ENCODE measurements at places on chromosomes 12 and 14. TPM values are rescaled to one million over a fixed set of nuclear protein-coding genes. Genes with fewer than 3 reads are reported as not detected.

DNA sequence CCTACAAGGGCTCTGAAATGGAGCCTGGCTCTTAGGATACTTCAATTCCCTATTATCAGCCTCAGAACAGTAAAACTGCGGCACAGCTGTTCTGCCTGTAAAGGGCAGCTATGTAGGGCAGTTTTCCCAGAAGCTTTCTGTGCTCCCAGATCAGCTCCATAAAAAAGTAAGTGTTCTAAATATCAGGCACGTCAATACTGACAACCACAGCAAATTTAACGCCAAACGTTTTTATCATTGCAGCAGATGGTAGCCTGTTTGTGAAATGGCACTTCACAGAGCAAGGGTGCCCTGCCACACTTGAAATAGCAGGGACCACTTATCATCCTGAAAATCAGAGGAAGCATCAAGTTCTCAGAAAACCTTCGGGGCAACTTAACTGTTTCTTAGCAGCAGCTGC lies 54.8 kb upstream of the PTHLH start:
- peak; percentile 54 for DNase-seq

DNA sequence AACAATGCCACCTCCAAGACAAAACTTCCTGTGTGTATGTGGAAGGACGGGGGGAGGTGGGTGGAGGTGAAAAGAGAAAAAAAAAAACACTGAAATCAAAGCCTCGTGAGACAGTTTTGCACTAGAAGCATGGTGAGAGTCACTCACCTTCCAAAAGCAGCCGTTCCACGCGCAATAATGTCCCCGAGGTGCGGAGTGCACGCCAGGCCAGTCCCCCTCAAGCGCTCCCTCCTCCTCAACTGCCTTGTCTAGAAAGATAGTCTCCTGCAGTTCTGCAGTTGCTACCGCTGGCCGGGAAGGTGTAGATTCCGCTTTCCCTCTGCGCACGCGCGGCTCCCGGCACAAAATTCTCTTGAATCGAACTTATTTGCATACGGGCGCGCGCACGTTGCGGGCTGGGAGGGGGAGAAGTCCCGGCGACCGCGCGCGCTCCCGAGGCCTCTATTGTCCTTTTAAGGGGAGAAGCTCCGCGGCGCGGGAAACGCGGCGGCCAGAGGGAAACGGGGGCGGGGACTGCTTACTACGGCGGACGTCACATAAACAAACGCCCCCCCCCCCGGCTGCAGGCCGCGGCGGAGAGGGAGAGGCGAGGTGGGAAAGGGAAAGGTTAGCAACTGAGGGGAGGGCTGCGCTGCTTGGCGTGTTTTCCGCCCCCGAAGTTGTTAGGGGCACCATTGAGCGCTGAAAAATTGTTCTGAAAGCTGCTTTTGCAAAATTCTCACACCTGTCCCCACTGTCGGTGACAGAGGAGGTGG lies at the start of gene SINHCAF:
SINHCAF (minus strand) TSS at position 274 of the 755 bp plus-strand sequence. CDS start 27,946 bp downstream, outside the sequence.
- peak; percentile 100 for DNase-seq

- DNase-seq = peak; percentile 41
Observed at GRCh38 chr12:124175704-124176103, 119.2 kb upstream of the RFLNA start.

DNA sequence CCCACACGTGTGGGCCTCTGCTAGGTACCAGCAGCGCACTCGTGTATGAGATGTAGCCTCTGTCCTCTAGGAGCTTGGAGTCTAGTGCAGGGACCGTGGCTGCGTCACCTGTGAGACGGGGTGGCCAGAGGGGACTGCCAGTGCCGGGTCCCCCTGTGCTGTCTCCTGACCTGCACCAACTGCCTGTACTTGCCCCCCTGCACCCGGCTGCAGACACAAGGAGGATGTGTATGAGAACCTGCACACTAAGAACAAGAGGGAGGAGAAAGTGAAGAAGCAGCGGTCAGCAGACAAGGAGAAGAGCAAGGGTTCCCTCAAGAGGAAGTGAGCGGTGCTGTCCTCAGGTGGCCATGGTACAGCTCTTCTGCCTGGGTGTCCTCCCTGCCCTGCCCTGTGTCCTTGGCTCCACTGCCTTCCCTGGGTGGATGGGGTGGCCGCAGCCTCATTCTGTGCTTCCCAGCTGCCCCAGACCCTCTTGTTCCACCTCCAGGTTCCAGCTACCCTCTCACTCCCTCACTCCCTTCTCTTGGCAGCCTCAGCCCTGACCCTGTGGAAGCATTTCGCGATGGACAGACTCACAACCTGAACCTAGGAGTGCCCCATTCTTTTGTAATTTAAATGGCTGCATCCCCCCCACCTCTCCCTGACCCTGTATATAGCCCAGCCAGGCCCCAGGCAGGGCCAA lies 9.6 kb downstream of the PTPN6 start:
- no peak for DNase-seq

DNA sequence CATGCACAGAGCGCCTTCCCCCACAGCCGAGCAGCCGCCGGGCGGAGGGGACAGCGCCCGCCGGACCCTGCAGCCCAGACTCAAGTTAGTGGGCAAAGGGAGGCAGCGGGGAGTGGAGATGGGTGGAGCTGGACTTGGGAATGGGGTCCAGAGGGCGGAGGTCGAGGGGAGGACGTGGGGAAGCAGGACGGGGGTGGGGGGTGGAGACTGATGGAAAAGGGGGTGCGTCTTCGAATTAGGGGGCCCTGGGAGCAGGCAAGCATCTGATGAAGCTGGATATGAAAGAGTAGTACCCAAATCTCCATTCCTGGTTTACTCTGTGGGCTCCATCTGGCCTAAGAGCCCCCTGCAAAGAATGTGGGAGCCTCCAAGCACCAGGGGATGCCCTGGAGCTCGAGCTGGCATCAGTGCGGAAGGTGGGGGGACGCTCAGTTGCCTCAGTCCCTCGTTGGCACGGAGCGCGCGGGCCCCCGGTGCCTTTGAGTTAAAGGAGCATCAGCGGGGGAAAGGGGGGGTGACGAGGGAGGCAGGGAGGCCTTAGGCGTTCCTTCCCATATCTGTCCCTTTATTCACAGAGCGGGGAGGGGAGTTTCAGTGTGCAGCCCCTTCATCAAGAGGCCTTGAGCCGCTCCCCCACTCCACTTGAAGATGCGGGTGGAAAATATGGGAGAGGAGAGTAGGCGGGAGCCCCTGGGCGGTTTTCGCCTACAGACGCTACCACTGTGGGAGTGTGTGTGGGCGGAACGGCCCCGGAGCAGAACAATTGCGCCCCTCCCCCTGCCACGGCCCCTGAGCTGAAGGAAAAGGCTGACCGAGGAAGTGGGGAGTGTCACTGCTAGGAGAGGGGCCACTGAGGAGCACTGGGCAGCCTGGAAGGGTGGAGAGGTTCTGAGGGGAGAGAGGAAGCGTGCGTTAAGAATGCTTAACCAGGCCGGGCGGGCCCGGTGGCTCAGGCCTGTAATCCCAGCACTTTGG lies 644 bp downstream of the NAB2 start:
- peak; percentile 83 for DNase-seq

DNA sequence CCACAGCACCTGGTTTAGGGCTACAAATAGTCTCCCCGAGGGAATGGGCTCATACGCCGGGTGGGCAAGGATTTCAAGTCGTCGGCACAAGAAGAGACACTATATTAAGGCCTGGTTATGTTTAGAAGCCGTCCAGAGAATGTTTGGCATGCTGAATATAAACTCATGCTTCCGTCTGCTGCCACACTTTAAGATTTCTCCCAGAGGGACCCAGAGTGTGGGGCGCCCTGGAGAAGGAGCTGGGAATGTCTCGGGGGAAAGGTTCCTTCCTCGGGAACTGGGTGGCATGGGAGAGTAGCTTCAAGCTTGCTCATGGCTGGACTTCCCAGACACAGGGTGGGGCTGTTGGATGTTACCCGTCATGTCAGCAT lies 295.7 kb downstream of the CACNA1C start:
- no peak for DNase-seq

DNA sequence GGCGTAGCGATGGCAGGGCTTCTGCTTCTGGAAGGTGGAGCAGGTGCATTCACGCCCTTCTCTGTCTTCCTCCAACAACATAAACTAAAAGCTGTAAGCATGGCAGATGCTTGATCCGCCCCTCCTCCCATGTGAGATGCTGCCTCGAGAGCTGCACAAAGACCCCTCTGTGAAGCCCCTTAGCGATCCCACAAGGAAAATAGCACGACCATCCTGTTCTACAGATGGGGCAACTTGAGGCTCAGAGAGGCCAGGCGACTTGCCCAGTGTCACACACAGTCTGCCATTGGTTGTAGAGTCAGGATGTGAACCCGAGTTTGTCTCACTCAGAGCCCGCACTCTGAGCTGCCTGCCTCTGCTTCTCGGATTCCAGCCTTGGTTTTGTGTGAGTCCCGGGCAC lies 144.4 kb downstream of the SCARB1 start:
- no peak for DNase-seq

TPPP2 gene
- not detected for total RNA-seq

ZNF605 gene
- 18.9 TPM for total RNA-seq
